Neuronal stem cell (in vitro differentiated cells): ENCODE measurements at places on chromosomes 4 and X.

- DNase-seq = peak; percentile 12
Measured at GRCh38 chr4:127781300-127782024, 660 bp upstream of the HSPA4L start.

DNA sequence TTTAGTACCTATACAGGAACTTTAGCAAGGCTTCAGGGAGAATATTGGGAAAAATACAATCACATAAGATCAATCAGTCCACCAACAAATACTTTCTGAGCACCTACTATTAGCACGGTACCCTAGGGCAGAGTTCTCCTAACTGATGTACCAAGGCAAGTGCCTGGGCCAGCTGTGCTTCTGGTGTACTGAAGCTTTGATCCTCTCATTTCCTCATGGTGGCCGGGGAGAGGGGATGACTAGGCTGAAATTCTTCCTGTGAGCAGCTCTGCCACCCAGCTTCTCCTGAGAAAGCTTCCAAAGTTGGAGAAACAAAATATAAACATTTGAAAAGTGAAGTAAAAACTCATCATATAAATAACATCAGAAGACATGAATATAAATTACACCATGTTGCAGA lies 49.3 kb upstream of the ATOH1 start:
- DNase-seq = no peak

DNA sequence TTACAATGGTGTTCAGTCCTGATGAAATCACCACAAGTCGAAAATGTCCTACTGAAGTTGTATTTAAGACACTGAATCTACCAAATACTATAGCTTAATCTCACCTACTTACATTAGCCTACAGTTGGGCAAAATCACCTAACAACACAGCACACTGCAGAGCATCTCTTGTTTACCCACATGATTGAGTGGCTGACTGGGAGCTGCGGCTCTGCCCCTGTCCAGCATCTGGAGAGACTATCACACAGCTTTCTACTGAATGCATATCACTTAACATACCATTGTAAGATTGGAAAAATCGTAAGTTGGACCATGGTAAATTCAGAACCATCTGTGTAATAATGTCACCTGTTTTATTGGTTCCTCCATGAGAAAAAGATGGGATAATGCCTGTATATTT lies 1083.2 kb upstream of the PCDH7 start:
- DNase-seq = no peak

GRCh38 chrX:149453906-149454822 lies 50.9 kb downstream of the IDS start:
- DNase-seq = no peak

DNA sequence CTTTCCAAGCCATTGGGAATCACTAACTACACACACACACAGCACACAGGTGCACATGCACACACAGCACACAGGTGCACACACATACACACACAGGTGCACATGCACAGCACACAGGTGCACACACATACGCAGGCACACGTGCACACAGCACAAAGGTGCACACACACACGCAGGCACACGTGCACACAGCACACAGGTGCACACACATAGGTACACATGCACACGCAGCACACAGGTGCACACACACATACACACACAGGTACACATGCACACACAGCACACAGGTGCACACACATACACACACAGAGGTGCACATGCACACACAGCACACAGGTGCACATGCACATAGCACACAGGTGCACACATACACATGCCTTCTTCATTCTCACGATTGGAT lies 80.9 kb downstream of the HMX1 start:
- no peak for DNase-seq

- no peak for DNase-seq
Measured at GRCh38 chrX:14964500-14964899, 91.3 kb downstream of the MOSPD2 start.

DNA sequence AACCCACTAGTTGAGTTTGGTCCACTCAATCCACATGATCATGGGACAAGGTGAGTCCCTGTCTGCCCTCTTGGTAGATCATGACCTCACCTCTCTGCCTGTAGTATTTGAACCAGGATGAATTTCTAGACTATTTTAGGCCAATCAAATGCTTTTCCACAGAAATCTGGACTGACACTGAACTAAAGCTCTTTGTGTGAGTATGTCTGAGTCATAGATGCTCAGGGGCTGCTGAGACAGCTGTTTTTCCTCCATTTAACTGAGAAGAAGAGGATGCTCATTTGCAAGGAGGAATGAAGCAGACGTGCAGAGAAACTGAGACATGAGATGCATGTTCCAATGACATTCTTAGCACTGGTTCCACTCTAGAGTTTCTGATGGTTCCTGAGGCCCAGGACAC lies 77.3 kb upstream of the TMEM47 start:
- no peak for DNase-seq

GRCh38 chr4:6338951-6339817 lies 69.5 kb downstream of the WFS1 start:
- DNase-seq = no peak

GRCh38 chr4:106011387-106011786 lies 116.1 kb downstream of the NPNT start:
- no peak for DNase-seq

DNA sequence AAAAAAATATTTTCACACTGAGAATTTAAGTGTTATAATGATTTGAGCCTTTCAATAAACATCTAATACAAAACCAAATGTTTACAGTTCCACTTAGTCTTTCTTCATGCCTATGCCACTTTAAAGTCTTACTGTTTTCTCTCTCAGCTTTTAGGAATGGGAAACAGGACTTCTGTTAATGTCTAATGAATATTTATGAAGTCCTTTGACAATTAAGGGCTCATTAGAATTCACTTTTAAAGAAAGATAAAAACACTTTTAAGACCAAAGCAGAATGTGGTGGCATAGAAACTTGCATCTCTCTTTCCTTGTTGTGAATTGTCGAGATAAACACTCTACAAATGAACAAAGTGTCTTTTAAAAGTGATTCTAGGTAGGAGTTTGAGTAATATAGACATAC lies 315.9 kb downstream of the BMPR1B start:
- no peak for DNase-seq

- DNase-seq = no peak
Measured at GRCh38 chrX:68304602-68305001, 128.7 kb downstream of the OPHN1 start.

DNA sequence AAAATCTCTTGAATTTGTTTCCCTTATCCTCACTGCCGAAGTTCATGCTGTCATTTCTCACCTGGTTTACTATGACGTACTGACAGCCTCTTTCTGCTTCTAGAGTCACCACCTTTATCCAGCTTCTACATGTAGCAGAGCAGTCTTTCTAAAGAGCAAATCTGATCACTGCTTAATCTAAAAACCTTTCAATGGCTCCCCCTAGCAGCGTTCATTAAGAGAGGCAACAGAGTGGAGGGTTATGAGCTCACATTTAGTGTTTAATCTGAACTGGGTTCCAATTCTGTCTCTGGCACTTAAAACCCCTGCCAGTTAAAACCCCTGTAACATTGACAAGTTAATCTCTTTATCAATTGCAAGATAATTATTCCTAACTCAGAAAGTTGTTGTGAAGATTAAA lies 4.4 kb downstream of the RBPJ start:
- no peak for DNase-seq

DNA sequence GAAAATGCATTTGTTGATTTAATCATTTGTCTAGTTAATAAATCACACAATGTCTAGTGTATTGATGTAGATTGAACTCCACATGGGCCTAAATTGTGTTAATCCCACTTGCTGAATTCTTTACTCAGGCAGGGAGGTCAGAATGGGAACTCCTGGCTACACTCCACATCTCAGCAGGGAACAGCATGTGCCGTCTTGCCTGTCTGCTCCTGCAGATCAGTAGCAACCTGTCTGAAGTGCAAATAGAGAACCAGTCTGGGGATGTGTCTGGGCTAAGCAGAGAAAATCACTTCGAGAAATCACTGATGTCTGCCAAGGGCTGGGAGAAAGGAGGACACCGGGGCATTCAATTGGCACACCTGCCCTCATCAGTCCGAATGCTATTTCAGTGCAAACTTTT lies 16.5 kb upstream of the MXRA5 start:
- DNase-seq = no peak

DNA sequence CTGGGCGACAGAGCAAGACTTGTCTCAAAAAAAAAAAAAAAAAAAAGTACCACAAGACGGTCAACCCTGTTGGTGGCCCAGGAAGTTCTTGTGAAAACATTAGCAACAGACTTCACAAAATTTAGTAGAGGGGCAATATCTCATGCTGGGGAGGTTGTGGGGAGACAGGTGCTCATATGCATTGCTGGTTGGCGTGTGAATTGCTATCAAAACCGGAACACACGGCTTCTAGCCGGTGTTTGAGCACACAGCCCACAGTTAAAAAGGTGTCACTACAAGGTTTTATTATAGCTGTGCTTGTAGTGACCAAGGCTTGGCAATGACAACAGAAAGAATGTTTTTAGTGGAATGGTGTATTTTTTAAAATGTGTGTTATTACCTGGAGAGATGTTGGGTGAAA lies 41.8 kb downstream of the SMS start:
- DNase-seq = no peak

DNA sequence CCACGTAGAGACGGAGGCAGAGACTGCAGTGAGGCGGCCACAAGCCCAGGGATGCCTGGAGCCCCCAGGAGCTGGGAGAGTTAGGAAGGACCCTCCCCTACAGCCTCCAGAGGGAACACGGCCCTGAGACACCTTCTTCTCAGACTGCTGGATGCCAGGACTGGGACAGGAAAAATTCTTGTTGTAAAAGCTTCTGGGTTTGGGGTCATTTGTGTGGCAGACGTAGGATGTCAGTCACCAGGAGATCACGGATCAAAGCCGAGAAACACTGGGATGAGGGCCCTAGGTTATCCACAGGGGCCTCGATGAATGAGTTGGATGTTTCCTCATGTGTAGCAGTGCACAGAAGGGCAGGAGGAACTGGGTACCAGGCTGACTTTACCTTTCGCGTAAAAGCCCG lies 163.7 kb downstream of the SHOX start:
- DNase-seq = no peak

DNA sequence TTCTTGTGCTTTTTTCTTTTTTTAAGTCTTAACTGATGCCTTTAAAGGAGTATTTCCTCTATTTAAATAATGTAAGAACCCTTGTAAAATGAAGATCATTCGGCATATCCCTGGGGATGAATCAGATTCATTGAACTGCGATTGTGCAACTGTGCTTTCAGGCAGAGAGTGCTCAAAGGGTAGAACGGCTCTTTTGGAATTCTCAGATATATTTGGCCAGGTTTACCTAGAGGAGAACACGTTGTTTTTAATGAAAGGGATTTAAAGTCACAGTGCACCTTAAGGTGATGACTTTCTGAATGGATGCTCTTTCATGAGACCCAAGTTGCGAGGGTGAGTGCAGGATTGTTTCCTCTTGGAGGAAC lies 51.6 kb upstream of the ELOVL6 start:
- DNase-seq = no peak

- DNase-seq = no peak
Measured at GRCh38 chr4:151785484-151786157, 24.8 kb upstream of the GATB start.

DNA sequence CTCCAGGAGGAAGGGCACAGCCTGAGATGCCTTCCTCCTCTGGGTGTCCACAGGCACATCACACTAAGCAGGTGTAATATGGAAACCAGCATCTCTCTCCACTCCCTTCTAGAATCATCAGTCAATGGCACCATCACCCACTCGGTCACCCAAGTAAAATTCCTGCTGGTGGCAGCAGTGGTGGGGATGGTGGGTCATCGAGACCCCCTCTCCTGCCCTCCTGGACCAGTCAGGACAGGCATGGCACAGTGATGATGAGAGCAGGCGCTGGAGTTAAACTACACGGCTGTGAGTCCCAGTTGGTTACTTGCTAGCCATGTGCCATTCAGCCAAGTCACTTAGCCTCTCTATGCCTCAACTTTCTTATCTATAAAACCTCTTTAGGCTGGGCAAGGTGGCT lies 42.5 kb downstream of the SCD5 start:
- DNase-seq = no peak

GRCh38 chrX:40469316-40469715 lies 111.5 kb upstream of the ATP6AP2 start:
- DNase-seq = no peak

GRCh38 chr4:4460759-4461158 lies 73.9 kb downstream of the NSG1 start:
- no peak for DNase-seq

GRCh38 chrX:86171366-86171765 lies 23.1 kb downstream of the DACH2 start:
- DNase-seq = no peak

DNA sequence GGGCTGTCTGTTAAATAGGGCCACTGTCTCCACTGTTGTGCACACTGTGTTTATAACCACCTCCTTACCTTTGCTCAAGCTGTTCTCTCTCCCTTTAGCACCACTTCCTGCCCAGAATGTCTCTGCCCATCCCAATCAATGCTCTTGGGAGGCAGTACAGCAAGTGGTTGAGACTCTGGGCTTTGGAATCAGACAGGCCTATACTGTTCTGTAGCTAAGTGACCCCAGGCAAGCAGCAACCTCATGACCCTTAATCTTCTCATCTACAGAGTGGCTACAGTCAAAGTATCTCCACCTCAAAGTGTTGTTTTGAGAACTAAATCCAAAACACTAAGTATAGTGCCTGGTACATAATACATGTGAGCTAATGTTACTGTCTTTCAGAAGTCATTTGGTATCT lies 3.8 kb upstream of the TXK start:
- DNase-seq = no peak

- no peak for DNase-seq
Measured at GRCh38 chr4:34323549-34324320, 1920.6 kb downstream of the ARAP2 start.
